ENCODE measurements at places on chromosomes 2 and 18. TPM values are rescaled to one million over a fixed set of nuclear protein-coding genes. Genes with fewer than 3 reads are reported as not detected.

- no peak for DNase-seq
These were observed 314.8 kb downstream of the TSN start for GRCh38 chr2:122070241-122070731.

MAP3K19 gene
- total RNA-seq = not detected

COL3A1 gene
- total RNA-seq = 180 TPM

- DNase-seq = no peak
These were observed 258.5 kb downstream of the RND3 start for GRCh38 chr2:150228936-150229335.

GRCh38 chr2:10863837-10864236 lies 47.9 kb upstream of the KCNF1 start:
- peak; percentile 71 for DNase-seq

HPCAL1 gene
- total RNA-seq = 21.6 TPM

- no peak for DNase-seq
These were observed 106.7 kb downstream of the DYSF start for GRCh38 chr2:71559828-71560637.

GRCh38 chr2:128752691-128753263 lies 434.1 kb upstream of the HS6ST1 start:
- peak; percentile 65 for DNase-seq

DNA sequence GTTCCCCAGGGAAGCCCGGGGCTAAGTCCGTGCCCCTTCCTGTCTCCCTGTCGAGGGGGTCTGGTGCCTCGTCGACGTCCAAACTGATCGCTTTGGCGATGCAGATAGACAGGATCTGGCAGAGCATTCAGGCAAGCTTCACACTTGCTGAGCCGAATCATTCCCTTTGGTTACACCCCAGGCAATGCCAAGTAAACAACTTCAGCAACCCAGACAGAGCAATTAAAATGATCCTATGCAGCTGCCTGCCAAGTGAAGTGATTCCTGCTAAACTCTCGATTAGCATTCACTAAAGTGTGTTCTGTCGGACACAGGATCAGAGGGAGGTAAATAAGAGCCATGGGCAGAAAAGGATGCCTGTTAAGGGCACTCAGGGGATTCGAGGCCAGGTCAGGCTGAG lies 108.2 kb upstream of the RAB12 start:
- DNase-seq = no peak

GRCh38 chr2:218393750-218394290 lies 5.8 kb upstream of the CTDSP1 start:
- DNase-seq = no peak

- no peak for DNase-seq
These were observed 11.1 kb upstream of the NT5DC4 start for GRCh38 chr2:112709703-112710102.

DNA sequence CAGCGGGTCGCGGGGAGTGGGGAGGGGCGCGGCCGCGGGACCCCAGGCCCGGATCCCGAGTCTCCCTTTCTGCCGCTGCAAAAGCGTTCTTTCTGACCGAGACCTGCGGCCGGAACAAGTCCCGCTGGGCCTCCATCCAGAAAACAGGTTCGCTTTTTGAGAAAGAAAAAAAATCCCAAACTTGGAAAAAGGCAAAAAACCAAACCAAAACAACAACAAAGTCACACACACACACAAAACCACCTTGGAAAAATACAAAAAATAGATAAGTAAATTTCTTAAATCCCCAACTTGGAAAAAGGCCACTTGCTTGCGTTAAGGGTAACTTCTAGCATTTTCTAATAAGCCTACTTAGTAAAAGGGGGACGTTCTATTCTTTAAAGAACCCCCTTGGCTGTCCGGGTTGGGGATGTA lies 250 bp upstream of the CHST10 start:
- no peak for DNase-seq

- DNase-seq = no peak
These were observed 84.7 kb downstream of the BCL2 start for GRCh38 chr18:63234841-63235240.

- peak; percentile 80 for DNase-seq
These were observed 22.8 kb downstream of the TTLL4 start for GRCh38 chr2:218733171-218734021.

DNA sequence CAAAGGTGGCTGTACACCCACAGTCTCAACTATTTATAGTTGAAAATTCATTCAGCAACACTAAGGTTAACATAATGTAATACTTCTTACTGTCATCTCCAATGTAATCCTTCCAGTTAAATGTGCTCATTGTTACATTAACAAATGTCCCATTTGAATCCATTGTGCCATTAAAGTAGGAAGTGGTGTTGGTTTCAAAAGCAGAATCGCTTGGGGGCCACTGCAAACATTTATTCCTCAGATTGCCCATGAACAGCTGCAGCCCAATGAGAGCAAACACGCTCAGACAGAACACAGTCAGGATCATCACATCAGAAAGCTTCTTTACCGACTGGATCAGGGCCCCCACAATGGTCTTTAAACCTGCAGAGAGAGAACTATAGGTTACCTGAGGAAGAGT lies 41.4 kb downstream of the SCN3A start:
- no peak for DNase-seq

DNA sequence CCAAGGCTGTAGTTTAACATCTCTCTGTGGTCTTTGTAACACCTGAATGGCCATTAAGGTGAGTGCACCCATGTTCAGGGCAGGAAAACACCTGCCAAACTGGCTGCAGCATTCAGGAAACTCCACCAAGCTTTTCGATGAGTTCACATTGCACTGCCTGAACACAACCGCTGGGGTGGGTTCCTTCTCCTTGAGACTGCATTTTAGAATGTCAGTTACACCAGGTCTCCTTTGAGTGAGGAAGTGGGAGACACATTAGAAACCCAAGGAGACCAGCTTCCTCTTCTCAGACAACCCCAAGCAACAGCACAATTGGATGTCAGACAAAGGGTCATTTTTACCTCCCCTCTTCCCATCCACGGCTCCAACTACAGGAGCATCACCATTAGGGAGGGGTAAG lies 35.2 kb downstream of the CYRIA start:
- DNase-seq = no peak

GRCh38 chr2:83850071-83850725 lies 608.9 kb downstream of the SUCLG1 start:
- DNase-seq = no peak

GRCh38 chr18:77061946-77062517 lies 70.6 kb downstream of the MBP start:
- peak; percentile 77 for DNase-seq

DNA sequence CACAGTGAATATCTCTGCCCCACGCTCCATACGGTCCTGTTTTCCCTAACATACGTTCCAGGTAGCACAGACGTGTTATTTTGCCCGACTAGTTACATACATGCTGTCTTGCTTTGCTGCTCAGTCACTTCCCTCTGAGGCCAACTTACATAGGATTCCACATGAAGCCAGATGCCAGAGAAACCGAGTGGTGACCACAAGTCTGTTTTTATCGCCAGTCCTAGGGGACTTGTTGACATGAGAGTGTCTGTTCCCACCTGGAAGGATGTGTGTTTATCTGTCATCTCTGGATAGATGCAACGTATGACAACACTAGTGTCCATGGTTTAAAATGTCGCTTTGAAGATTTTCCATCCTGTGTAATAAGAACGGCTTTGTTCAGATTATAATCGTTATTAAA lies 32.6 kb downstream of the PMAIP1 start:
- DNase-seq = no peak

DNA sequence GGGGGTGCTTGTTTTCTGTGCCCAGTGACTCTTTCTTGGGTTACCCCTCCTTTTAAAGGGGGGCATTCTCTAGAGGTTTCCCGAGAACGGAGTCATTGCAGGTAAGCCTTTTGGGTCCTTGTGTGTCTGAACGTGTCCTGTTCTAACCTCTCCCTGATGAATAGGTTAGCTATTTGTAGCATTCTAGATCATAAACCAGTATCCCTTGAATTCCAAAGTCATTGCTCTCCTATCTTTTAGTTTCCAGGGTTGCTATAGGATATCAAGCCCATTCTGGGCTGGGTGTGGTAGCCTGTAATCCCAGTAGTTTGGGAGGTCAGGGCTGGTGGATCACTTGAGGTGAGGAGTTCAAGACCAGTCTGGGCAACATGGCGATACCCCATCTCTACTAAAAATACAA lies 65.9 kb upstream of the YWHAQ start:
- no peak for DNase-seq

GRCh38 chr2:19651466-19651865 lies 250.3 kb downstream of the TTC32 start:
- DNase-seq = no peak

RGPD3 gene
- 0.08 TPM for total RNA-seq

DNA sequence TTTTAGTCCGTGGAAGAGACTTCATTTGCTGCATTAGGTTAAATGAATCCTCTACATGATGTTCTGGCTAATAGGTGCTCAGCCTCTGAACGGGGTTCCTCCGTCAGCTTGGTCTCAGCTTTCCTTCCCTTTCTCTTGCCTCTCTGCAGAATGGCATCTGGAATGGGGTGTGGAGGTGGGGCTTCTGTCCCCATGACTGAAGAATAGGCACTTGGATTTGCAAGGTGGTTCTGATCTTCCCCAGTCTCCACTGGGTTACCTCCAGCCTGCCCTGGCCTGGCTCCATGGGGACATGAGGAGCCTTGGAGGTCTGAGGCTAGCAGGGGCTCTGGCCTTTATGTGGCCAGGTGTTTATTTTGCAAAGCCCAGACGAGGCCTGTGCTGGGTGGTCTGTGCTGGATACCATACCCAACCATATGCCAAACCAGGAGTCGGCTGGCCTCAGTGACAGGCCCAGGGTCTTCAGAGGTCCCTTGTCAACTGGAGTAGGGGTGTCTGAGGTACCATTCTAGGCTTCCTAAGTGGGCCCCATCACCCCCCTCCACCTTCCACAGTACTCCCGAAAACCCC lies 28.2 kb upstream of the LAPTM4A start:
- DNase-seq = peak; percentile 72

GREB1 gene
- total RNA-seq = 2.9 TPM

- no peak for DNase-seq
These were observed 57.8 kb upstream of the RGPD5 start for GRCh38 chr2:109736177-109736827.

DSG2 gene
- total RNA-seq = 34.4 TPM

GRCh38 chr2:218981881-218982585 lies 3.0 kb downstream of the FEV start:
- DNase-seq = no peak

DNA sequence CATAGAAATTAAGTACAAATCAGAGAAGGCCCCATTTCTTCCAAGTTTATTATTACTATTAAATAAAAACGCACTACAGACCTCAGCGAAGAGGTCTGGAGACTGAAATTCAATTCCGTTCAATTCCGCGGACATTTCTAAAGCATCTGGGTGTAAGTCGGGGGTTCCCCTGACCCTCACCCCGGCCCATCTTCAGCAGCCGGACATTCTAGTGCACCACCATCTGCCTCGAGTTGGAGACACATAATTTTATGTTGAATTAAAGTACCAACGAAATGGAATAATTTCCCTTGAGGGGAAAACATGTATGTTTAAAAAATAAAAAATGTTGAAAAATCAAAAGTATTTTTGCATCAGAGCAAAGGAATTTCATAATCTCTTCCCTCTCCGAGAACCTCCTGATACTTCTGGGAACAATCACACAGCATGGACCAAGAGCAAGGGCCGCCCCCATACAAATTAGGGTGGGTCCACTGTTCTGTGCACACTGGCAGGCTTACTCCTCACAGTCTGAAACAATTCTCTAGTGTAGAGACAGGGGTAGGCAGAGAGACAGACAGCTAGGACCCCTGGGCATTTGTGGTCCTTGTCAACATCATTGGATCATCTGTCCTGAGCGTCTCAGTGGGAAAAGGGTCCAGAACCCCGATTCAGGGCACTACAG lies 29.3 kb downstream of the MBP start:
- no peak for DNase-seq
